ENCODE measurements at places on chromosomes 6 and 20. TPM values are rescaled to one million over a fixed set of nuclear protein-coding genes. Genes with fewer than 3 reads are reported as not detected.

SOX18 gene
- not detected for total RNA-seq

GRCh38 chr20:53708129-53708968, 114.7 kb upstream of the ZNF217 start:
- peak overlapping the region; percentile 59 for H3K4me3 ChIP-seq
- peaks cover 51% of the 10 kb centered on the region for H3K4me1 ChIP-seq
- H3K27ac ChIP-seq, result peak overlapping the region; percentile 94
- no peaks in the 10 kb centered on the region for H3K36me3 ChIP-seq

DNA sequence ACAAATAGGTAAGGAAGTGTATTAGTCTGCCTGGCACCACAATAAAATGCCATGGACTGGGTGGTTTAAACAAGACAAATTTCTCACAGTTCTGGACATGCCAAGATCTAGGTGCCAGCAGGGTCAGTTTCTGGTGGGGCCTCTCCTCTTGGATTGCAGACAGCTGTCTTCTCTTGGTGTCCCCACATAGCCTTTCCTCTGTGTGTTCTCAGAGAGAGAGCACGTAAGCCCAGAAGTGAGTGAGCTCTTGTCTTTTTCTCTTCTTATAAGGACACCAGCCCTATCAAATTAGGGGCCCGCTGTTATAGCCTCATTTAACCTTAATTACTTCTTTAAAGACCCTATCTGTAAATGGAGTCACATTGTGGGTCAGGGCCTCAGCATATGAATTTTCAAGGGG, 28.3 kb downstream of the SMPDL3A start:
- no peaks in the 10 kb centered on the region for H3K36me3 ChIP-seq
- no peak for DNase-seq
- no peaks in the 10 kb centered on the region for H3K27me3 ChIP-seq
- no peaks in the 10 kb centered on the region for H3K4me1 ChIP-seq
- no peak overlapping the region for H3K27ac ChIP-seq

- peaks cover 14% of the 10 kb centered on the region for H3K27me3 ChIP-seq
- H3K4me1 ChIP-seq, result no peaks in the 10 kb centered on the region
- DNase-seq, result no peak
- no peak overlapping the region for H3K4me3 ChIP-seq
These were observed 49.3 kb downstream of the RIN2 start for GRCh38 chr20:19807191-19807945.
